ENCODE measurements at places on chromosomes 2 and 18. TPM values are rescaled to one million over a fixed set of nuclear protein-coding genes. Genes with fewer than 3 reads are reported as not detected.

The SRD5A2 gene
- total RNA-seq, result not detected

The RAMP1 gene
- total RNA-seq, result 18.0 TPM

The VIT gene
- 3.4 TPM for total RNA-seq

The CD8A gene
- total RNA-seq, result not detected

The ZNF519 gene
- 0.47 TPM for total RNA-seq

The CD8B gene
- total RNA-seq, result not detected

The LRRTM1 gene
- 0.23 TPM for total RNA-seq

The CDK15 gene
- 0.47 TPM for total RNA-seq

The SLC9A4 gene
- total RNA-seq, result not detected

The FBXO48 gene
- 0.43 TPM for total RNA-seq

The GNAL gene
- 1.3 TPM for total RNA-seq

The GDF7 gene
- 0.09 TPM for total RNA-seq

The LRRC30 gene
- total RNA-seq, result not detected

The NT5C1B gene
- total RNA-seq, result not detected

The LOXL3 gene
- total RNA-seq, result 7.3 TPM

The HOXD1 gene
- total RNA-seq, result not detected

The ANTXR1 gene
- total RNA-seq, result 81.8 TPM

The MGAT4A gene
- 0.68 TPM for total RNA-seq

The TLX2 gene
- not detected for total RNA-seq

The HNRNPLL gene
- 35.5 TPM for total RNA-seq

The ELOA2 gene
- total RNA-seq, result not detected

The MROH2A gene
- not detected for total RNA-seq

The TMEM182 gene
- total RNA-seq, result 0.82 TPM

The TRAPPC12 gene
- 78.4 TPM for total RNA-seq

The ALPP gene
- not detected for total RNA-seq

The CTNNA2 gene
- total RNA-seq, result not detected

The NOL4 gene
- not detected for total RNA-seq

The CPO gene
- not detected for total RNA-seq

The STARD6 gene
- not detected for total RNA-seq

The CDH19 gene
- total RNA-seq, result not detected

The CABLES1 gene
- 2.1 TPM for total RNA-seq

The VWA3B gene
- not detected for total RNA-seq

The IL1R2 gene
- total RNA-seq, result 3.9 TPM

The KIAA2012 gene
- total RNA-seq, result not detected

The TEKT4 gene
- total RNA-seq, result not detected

The UGT1A4 gene
- total RNA-seq, result not detected

The CYTIP gene
- total RNA-seq, result not detected

The TBR1 gene
- total RNA-seq, result not detected

The ALMS1 gene
- 8.6 TPM for total RNA-seq

The GRP gene
- not detected for total RNA-seq

The MRO gene
- 0.82 TPM for total RNA-seq

The COLEC12 gene
- 16.8 TPM for total RNA-seq

The OTOS gene
- total RNA-seq, result not detected

The REV1 gene
- 18.8 TPM for total RNA-seq

The CD28 gene
- not detected for total RNA-seq

The CNRIP1 gene
- 26.6 TPM for total RNA-seq

All from pericardium fibroblast (primary cell).